Kidney glomerular epithelial cell (primary cell): ENCODE measurements at places on chromosomes 7 and 10.
A peak's percentile ranks its signal among the peaks of the same experiment; 100 is the strongest.

DNA sequence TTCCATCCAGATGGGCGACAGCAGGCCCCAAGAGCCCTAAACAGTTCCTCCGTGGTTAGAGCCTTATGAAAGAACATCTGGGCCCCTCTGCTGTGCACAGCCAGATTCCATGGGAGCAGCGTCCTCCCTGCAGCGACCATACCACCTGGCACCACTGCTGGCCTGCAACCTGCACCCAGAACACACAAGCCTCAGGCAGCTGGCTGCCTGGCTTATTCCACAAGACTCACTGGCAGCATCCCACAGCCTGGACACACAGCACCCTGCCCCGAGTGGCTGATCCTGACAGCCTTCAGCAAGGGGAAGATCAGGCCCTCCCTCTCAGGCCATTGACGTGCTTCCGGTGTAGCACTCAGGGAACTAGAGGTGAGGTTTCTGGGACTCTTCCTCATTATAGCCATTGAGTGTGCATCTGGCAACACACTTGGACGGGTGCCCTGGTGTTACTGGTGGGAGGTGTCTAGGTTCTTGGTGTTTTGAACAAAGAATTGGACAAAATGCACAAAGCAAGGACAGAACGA is 33.7 kb upstream of the ERCC6 start:
- DNase-seq: no peak

DNA sequence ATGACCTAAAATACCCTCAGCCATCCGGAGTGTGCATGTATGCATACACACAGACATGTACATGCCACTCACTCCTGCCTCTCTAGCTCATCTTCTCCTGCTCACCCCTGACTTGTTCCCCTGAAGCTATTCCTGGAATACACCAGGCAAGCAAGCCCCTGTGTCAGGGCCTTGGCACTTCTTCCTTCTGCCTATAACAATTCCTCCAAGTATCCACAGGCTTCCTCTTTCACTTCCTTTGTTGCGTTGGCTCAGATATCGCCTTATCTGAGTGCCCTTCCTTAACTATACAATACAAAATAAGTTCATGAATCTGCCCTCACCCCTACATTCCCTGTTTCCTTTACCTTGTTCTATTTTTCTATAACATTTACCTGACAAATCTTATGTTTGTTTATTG is 88.8 kb downstream of the NOD1 start:
- no peak for DNase-seq

GRCh38 chr7:151017953-151018420 is 6.3 kb downstream of the ATG9B start:
- peak; percentile 40 for DNase-seq

DNA sequence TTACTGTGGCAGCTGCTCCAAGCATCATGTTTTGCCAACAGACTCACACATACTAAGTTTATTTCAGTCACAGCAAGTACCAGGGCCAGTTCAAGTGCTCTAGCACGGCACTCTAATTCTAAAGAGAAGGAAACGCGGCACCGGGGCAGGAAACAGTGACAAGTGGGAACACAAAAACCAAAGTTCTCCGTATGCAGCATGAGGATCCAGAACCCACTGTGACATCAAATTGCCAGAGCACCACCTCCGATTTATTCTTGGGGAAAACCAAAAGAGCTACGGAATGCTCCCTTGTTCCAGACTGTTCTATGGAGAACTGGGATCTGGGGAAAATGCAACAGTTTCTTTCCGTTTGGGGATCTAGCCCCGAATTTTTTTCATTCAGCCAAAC is 448 bp upstream of the PTER start:
- no peak for DNase-seq

- no peak for DNase-seq
Observed at GRCh38 chr10:61998937-61999336, 97.4 kb downstream of the ARID5B start.

- DNase-seq: peak; percentile 88
Observed at GRCh38 chr10:3782451-3783315, 2.3 kb downstream of the KLF6 start.

- no peak for DNase-seq
Observed at GRCh38 chr7:52995676-52996075, 39.8 kb upstream of the POM121L12 start.

DNA sequence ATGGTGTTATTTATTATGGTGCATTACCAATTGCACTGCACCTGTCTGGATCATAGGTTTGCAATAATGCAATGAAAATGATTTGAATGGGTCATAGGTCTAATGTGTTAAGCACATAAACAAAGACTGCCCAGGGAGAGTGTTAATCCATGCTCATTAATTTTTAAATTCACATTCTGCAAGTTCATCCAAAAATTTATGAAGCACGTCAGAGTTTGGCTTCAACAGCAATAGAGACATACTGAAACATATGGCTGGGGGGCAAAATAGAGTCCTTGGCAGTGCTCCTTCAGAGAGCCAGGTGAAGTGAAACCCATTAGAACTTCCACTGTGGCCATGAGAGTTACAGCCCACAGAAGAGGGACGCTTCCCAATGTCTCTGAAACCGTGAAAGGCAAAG is 441.1 kb downstream of the POM121L12 start:
- no peak for DNase-seq

- no peak for DNase-seq
Observed at GRCh38 chr7:156752367-156753228, 112.0 kb downstream of the RNF32 start.

- DNase-seq: no peak
Observed at GRCh38 chr10:128316925-128317324, 190.7 kb upstream of the MKI67 start.

GRCh38 chr10:21688009-21688332 is 153.9 kb downstream of the MLLT10 start:
- DNase-seq: no peak

DNA sequence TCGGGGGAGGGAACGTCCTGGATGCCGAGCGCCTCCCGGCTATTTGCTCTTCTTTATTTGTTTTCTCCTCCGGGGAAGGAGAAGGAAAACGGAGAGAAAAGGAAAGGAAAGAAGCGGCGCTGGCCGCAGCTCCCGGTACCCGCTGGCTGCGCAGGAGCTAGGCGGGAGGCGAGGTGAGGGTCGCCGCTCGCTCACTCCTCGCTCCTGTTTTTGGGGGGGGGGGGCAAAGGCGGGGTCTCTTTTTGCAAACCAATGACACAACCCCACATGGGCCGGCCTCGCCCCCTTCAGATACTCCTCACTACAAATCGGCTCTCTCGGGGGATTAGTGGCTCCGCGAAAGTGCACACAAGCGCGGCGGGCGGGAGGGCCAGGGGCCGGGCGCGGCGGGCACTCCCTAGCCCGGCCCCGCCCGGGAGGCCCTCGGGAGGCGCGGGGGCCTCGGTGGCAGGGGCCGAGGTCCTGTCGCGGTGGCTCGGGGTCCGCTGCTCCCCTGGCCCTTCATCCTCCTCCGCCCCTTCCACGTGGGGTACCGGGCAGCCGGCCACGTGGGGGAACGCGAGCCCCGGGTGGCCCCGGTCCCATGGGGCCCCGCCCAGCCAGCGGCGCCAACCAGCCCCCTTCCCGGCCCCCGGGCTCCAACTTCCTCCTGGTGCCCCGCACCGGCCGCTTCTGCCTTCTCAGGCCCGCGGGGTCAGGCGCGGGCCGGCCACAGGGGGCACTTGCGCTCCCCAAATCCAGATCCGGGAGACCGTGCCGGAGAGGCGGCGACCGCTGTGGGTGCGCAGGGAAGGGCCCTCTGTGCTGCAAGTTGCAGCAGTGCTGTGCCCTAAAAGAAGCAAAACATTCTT is 718 bp upstream of the CTBP2 start:
- DNase-seq: peak; percentile 71

DNA sequence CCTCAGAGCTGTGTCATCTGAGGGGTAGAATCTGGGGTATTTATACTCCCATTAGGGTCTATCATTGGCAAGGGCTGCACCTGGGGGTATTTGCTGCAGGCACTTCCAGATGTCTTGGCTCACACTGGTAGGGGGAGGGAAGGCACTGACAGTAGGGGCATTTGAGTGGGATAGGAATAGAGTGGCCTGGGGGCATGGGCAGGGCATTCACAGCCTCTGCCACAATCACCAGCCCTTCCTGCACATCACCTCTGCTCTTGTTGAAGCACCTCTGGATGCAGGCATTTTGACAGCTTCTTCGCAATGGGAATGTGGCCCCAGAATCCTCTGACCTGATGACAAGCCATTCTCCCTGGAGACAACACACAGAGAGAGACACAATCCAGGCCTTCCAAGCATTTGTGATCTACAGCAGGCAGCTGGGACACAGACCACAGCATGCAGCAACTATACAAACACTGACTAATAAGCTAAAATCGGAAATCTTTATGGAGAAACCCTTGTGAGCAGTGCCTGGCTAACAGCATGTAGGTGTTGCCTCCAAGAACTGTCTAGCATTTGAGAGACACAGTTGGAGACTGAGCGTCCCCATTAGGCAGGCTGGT is 178.5 kb downstream of the KCNMA1 start:
- no peak for DNase-seq

DNA sequence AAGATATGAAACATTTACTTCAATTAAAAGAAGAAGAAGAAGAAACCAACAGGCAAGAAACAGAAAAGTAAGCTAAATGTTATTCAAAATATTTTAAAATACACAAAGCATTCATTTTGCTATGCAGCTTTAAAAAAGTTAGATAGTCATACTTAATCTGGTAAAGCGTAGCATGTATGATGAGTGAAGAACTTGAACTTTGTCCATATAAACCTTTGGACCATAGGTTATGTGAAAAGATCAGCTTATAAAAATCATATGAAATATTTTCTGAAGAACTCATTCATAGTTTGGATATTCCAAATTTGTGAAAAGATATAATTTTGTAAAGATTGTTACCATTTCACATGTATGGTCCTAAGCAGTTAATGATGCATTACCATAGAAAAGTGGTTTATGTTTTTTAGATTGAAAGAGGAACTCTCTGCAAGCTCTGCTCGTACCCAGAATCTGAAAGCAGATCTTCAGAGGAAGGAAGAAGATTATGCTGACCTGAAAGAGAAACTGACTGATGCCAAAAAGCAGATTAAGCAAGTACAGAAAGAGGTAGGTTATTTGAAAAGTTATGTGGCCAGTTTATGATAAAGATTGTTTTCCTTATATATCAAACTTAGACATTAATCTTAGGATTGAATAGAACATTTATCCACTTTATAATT is 37.3 kb downstream of the KIF20B start:
- DNase-seq: no peak

DNA sequence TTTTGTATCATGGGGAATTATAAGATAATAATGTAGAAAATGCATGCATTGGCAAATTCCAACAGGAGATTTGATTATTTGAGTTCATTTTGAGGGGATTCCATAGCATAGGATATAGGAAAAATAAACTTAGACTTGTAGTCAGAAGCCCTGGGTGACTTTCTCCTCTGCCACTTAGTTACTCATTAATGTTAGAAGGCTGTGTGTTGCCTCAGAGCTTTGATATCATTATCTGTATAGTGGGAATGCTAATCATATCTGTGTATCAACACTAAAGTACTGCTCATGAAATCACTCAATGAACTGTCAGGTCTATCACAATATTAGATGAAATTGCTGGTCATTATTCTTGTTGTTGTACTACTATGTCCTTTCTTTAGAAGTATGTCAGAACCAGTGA is 23.0 kb upstream of the TEX47 start:
- DNase-seq: no peak

DNA sequence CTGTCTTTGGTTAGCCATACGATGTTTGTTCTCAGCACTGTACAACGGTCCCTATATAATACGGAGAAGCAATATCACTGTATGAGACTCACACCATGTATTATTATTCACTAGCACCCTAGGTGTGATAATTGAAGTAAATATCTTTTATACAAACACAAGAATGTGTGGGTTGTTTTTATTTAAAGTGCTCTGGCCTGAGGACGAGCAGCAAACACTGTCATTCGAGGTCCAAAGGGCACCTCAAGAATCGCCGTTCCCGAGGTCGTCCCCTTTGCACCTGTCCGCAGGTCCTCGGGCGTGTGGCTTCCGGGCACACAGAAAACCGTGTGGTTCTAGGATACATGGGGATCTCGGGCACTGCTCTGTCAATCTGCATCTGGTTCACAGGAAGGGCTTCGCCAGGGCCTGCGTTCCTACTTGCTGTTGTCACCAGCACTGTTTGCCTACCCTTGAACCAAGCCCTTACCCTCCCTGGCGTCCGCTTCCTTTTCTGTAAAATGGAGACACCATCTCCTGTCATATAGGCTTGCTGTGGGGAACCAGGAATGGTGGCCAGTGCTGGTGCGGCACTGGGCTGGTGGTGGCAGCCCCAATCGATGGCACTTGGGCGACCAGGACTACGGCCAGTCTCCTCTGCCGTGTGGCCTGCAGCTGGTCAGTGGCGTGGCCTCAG is 28.5 kb upstream of the SH2B2 start:
- no peak for DNase-seq

DNA sequence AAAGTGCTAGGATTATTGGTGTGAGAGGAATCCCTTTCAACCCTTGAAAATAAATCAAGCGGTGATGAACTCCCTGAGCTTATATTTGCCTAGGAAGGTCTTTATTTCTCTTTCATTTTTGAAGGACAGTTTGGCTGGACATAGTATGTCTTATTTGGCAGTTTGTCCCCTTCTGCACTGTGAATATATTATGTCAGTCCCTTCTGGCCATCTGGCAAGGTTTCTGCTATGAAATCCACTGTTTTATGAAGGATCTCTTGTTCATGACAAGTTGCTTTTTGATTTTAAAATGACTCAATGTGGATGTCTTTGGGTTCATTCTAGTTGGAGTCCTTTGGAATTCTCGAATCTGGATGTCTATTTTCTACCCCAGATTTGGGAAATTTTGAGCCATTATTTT is 21.7 kb upstream of the MCM10 start:
- DNase-seq: no peak

DNA sequence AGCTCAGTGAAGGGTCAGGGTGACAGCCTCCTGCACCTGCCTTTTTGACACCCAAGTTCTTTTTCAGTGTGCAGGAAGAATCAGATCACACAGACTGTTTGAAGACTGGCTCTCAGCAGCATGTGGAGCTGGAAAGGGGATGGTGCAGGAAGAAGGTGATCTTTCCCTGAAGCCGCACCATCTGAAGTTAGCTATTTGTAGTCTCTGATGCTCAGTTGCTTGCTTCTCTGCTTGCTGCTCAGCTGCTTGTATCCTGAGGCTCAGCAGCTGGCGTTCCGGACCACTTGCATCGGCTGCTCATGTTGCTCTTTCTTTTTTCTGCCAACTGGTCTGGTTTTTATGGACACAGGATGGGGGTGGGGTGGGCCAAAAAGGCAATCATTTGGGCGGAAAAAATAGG is 15.8 kb upstream of the DNMBP start:
- DNase-seq: no peak

DNA sequence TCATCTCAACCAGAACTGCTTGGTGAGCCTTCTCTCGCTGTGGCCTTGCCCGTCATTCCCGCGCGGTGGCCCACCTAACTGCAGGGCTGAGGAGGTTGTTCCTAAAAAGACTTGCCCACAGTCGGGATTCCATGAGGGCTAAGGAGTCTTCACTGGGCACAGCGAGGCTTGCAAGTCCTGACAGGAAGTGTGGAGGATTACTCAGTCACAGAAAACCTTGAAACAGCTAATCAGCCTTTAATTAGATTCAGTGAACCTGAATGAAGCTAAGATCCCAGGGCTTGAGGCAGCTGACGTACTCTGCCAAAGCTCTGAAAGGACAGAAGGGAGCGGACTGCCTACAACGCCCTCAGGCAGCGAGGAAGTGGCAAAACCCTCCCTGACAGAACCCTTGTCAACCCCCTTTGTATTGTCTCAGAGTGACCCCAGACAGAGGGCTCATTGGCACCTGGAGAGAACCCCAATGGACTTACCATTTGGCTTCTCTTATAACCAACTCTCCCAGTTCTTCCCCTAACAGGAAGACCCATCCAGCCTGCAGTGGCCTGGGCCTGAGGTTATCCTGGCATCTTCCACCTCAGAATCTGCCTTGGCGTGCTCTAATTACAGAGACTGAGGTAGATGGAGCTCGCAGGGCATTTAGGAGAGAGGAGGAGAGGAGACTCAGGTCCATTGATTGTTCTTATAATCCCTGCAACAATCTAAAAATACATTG is 2.5 kb upstream of the LAMB4 start:
- no peak for DNase-seq
